ENCODE measurements at places on chromosomes 16 and 17.

GRCh38 chr17:69466905-69467667, 52.6 kb downstream of the MAP2K6 start:
- no peak for DNase-seq

DNA sequence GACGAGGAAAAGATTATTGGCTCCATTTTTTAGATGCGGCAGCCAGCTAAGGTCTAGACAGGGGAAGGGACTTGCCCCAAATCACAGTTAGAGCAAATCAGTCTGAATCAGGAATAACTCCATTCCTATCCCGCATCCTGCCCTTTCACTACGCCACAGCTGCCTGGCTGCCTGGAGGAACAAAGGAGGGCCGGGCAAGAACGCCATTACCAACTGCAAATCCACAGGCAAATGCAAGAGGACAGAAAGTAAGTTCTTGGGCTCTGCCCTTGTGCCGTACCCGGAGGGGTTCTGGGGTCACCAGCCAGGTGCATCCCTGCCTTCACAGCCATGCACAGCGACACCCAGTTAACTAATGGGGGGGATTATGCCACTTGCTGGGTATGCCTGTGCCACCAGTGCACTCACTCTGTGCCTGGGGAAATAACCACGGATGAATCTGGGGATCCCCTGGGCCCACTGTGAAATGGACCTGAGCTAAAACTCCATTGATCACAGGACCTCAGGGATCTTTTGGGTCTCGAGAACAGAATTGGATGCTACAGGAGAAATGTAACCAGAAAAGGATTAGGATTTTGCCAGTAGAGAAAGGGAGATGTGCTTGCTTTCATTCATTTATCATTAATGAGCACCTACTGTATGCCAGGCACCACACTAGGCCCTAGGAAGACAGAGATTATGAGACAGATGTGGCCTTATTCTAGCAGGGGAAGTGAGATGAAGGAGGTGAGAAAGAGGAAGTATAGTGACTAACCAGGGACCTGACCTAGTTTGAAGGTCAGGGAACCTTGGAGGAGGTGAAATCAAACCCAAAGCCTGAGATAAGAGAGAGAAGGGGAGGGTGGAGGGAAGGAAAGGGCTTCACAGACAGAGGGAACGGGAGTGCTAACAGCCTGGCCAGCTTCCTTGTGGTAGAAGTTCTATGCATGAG, 17.7 kb downstream of the BCL7C start:
- no peak for DNase-seq

DNA sequence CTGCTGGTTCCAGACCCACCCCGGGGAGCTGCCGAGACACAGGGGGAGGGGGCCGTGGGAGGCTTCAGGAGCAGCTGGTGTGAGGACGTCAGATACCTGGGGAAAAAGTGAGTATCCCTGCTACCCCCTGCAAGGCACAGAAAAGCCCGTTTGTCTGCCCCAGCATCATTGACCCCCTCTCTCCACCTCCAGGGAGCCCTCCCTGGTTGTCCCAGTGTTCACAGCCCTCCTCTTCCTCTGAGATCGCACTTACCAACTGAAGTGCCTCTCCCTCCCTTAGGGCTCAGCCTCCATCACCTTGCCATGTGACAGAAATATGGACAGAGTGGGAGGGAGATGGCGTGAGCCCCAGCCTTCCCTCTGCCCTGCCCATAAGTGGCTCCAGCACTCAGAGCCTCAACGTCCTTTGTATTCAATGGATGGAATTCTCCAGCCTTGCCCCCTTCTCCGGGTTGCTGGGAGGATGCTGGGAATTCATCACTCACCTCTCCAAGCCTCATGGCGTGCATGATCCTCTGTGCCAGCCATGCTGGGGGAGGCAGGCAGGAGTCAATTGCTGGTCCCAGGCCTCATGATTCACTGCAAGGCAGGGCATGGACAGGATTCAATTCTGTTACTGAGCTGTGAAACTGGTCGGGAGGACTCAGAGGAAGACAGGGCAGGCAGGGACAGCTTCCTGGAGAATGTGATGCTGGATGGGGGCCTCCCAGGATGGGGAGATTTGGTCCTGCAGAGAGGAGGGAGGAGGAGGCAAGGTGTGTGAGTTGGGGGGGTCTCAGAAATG, 14.6 kb downstream of the SPNS3 start:
- no peak for DNase-seq

GRCh38 chr16:59612094-59612493, 878.0 kb upstream of the GOT2 start:
- DNase-seq = no peak

GRCh38 chr17:73166731-73167581, 2.1 kb downstream of the SSTR2 start:
- DNase-seq = no peak

DNA sequence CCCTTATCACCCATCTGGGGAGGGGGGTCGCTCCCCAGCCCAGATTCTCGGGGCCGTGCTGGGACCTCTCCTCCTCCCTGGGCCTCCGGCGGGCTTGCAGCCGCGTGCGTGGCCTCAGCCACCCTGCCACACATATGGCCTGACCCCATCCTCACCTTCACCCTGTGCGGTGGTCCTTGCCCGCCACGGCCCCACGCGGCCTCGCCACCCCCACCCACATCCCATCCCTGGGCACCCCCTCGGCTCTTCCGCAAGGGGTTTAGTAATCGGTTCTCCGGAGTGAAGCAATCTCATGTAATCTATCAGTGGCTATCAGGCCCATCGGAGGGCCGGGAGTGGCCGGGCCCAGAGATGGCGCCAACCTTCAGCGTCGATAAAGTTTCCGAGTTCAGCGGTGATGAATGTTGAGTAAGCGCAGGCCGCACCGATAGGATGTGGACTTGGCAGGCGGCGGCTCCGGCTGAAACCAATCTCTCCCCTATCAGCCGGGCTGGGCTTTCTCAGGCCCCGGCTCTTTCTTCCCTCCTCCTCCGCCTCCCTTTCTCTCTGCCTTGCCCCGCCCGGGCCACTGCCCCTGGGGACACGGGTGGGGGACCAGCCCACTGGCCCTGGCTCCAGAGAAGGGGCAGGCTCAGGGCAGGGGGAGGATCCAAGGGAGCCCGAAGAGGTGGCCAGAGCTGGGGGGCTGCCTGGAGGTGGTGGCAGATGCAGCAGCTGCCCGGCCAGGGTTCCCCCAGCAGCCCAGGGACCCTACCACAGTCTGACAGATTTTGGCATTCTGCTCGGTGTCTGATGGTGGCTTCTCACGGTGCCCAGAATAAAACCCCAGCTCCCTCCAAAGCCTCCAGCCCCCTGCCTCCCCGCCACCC, 20.8 kb downstream of the ZFPM1 start:
- DNase-seq = no peak
